ENCODE measurements at places on chromosomes 1 and 21. TPM values are rescaled to one million over a fixed set of nuclear protein-coding genes. Genes with fewer than 3 reads are reported as not detected.

RGS4 gene
- 2.6 TPM for polyA plus RNA-seq

DNA sequence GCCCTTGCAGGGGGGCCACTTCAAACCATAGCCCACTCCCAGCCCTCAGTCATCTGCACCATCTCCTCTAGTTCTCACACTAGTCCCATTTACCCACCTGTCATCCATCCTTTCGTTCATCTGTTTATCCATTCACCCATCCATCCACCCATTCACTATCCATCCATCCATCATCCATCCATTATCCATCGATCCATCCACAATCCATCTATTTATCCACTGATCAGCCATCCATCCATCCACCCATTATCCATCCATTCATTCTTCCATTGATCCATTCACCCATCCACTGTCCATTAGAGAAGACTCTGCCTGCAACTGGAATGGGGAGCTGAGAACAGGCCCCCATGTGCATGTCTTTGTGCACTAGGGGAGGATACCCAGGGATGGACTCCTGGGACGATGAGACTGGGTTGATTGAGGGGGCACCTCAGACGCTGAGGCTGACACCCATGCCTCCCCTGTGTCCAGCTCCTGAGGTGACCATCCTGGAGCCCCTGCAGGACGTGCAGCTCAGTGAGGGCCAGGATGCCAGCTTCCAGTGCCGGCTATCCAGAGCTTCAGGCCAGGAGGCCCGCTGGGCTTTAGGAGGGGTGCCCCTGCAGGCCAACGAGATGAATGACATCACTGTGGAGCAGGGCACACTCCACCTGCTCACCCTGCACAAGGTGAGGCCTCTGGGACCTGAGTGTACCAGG lies 97.9 kb downstream of the TRIM11 start:
- DNase-seq = no peak

DNA sequence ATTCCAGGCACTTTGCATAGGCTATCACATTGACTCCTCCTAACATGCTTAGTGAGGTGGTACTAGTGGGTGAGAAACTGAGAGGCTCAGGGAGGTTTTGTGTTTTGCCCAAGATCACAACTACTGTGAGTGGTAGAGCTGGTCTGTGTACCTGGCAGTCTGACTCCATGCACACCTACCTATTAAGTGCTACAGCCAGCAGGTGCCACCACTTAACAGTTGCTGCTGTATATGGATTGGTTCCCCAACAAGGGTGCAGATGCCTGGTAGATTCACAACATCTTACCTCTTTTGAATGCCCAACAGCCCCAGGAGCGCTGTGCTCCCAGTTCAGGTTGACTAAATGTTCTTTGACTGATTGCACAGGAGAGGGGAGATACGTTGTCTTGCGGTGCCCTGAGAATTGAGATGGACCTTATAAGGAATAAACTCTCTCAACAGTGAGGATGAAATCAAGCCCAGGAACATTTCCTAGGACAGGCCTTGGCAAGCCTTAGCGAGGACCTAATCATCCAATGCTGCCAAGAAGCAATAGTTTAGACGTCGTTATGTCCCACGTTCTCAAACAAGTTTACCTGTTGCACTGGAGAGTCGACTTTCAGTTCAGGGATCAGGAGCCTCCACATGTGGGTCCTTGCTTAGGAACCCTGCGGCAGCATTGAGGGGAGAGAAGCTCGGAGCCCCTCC lies 78.9 kb upstream of the F3 start:
- DNase-seq = no peak

DNA sequence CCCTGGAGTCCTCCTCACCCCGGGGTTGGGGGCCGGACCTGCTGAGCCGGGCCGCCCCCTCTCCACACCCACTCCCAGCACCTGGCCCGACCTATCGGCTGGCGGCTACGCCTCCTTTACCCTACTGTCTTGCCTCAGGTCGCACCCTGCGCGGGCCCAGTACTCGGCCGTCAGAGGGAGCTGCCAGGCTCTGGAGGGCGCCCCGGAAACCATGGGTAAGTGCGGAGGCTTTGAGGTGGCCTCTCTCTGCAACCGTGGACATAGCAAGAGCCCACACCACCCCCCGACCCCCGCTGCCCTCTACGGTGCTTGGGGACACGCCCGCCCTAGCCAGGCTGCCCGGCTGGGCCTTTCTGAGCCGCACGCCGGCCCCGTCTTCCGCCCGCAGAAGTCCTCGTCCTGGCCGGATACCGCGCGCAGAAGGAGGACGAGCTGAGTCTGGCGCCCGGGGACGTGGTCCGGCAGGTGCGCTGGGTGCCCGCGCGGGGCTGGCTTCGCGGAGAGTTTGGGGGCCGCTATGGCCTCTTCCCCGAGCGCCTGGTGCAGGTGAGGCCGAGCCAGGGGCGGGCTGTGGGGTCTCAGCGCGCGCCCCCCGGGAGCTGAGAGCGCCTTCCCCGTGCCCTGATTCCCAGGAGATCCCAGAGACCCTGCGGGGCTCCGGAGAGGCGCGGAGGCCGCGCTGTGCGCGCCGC lies at the start of gene SH3D21:
TSS of gene SH3D21 (plus strand) at position 159 of the 692 bp plus-strand sequence. CDS start at position 212, 53 bp downstream.
- DNase-seq = peak; percentile 37

DNA sequence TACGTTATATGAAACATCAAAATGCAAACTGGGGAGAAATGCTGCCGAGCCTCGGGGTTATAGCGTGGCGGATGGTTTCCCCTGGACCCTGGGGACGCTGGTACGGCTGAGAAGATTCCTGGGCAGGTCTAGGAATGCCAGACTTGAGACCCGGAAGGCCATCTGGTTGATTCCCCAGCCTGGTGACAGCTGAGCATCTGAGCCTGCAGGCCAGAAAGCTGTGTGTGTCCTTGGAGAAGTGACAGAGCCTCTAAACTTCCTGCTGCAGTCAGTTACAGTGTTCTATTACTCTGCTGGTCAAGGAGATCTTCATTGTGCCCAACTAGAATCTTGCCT lies 2.3 kb downstream of the VASH2 start:
- DNase-seq = peak; percentile 86

DNA sequence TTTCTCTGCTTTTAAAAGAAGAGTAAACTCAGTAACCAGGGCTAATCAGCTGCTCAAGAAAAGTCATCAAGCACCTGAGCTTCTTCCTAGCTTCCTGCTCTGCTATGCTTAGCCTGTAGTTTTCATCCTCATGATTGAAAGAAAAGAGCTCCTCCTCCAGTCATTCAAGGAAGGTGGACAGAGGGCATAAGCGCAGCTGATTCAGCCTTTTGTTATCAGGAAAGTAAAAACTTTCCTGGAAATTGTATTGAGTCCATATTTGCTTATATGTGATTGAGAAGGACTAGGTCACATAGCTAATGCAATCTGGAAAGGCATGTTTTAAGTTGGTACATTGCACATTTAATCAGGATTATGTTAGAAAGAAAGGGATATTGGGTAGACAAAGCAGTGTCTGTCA lies 8.5 kb upstream of the BACH1 start:
- DNase-seq = no peak

- DNase-seq = no peak
Observed at GRCh38 chr1:98090351-98090750, 169.5 kb upstream of the DPYD start.

DNA sequence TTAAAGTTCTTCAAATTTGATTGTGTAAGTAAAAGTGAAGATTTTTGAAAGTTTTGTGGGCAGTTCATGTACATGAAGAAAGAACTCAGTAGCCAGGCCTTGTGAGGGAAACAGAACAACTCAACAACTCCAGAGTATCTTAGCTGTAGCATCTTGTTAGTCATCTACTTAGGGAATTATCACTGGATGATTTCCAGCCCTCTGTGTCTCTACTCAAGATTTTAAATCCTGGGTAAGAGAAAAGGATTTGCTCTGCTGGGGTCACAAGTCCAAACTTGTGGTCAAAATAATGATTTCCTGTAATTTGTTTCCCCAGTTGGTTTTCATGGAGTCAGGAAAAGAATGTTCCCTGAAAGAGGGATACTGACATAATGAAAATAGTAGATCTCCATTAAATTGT lies 8.2 kb downstream of the OR10T2 start:
- DNase-seq = peak; percentile 44

DNA sequence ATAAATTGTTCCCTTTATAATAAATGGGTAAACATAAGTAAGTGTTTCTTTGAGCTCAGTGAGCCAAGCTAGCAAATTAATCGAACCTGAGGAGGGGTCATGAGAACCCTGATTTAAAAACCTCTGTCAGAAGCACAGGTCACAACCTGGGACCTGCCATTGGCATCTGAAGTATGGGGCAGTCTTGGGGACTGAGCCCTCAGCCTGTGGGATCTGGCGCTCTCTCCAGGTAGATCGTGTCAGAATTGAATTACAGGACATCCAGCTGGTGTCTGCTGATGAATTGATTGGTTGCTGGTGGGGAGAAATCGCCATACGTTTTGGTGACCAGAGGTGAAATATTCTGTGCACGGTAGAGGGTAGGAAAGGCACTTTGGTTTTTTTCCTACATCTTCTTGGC lies 17.5 kb downstream of the UCK2 start:
- no peak for DNase-seq

- peak; percentile 28 for DNase-seq
Observed at GRCh38 chr1:100523038-100523652, 14.8 kb upstream of the GPR88 start.

DNA sequence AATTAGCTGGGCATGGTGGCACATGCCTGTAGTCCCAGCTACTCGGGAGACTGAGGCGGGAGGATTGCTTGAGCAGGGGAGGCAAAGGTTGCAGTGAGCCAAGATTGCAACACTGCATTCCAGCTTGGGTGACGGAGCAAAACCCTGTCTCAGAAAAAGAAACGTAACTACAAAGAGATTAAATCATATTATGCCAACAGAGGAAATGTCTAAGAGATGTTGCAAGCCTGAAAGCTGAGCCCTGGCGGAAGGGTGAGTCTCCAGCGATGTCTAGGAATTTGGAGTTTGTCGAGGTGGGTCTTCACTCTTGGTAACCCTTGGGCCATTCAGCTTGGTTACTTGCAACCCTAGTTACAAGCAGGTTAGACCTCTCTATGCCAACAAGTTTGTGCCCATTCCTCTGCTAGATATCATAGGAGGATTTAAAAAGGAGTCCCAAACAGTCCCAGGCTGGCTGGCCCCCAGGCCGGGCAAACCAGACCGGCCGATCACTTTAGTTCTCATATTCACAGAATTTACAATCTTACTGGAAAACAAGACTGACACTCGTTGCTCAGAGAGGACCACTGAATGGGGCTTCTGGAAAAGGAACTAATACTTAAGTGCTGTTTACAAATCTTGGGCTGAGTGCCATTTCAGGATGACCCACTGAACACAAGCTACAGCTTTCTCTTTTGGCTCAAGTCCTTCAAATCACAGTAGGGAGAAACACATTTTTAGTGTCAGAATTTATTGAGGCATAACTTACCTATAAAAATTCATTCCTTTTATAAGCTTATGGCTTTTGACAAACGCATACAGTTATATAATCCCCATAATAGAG lies 27.1 kb downstream of the SLC30A1 start:
- DNase-seq = peak; percentile 21

- no peak for DNase-seq
Observed at GRCh38 chr1:22026924-22027289, 25.4 kb downstream of the CELA3A start.

- no peak for DNase-seq
Observed at GRCh38 chr1:204327359-204327758, 32.4 kb downstream of the PLEKHA6 start.

DNA sequence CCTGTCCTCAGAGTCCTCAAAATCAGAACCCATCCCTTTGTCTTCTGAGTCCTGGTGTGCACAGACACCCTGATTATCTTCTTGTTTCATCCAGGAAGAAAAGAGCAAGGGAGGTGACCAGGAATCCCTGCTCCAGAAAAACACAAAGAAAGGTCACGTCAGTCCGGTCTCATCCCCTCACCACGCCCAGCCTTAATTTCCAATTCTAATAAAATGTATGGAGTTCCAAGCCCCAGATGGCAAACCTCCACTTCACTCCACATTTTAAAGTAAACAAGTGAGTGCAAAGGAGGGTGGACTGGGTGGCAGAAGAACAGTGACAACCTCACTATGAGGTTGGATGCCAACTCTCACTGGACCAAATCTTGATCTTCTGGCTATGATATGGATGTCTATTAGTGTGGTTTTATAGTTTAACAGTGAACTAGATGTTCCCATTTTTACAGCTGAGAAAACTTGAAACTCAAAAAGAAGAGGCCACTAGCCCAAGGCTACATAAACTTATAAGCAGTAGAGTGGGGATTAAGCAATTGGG lies 22.0 kb downstream of the ZNF697 start:
- DNase-seq = no peak

Data from muscle of leg (tissue), 16 donors.